CD4-positive, alpha-beta memory T cell (primary cell): ENCODE measurements at places on chromosomes 3 and 15. TPM values are rescaled to one million over a fixed set of nuclear protein-coding genes. Genes with fewer than 3 reads are reported as not detected.

The ADGRG7 gene
- not detected for total RNA-seq

The TM2D3 gene
- total RNA-seq, result 86.3 TPM

The ZIC4 gene
- not detected for total RNA-seq

The RLBP1 gene
- not detected for total RNA-seq

The MORC1 gene
- not detected for total RNA-seq

The CXCR6 gene
- 8.6 TPM for total RNA-seq

The CHRM5 gene
- total RNA-seq, result not detected

The SCAPER gene
- total RNA-seq, result 41.4 TPM

The STOML1 gene
- 10.8 TPM for total RNA-seq

The ABHD17C gene
- total RNA-seq, result 3.8 TPM

The HES1 gene
- not detected for total RNA-seq

The EPHB3 gene
- 0.67 TPM for total RNA-seq

The FBXW12 gene
- not detected for total RNA-seq

GRCh38 chr3:56782906-56783305 lies 18.8 kb downstream of the ARHGEF3 start:
- H3K4me3 ChIP-seq, result peak overlapping the region; percentile 45
- no peak for DNase-seq
- peaks cover 100% of the 10 kb centered on the region for H3K4me1 ChIP-seq
- no peaks in the 10 kb centered on the region for H3K27me3 ChIP-seq
- peaks cover 4% of the 10 kb centered on the region for H3K36me3 ChIP-seq
- peak overlapping the region; percentile 69 for H3K27ac ChIP-seq

DNA sequence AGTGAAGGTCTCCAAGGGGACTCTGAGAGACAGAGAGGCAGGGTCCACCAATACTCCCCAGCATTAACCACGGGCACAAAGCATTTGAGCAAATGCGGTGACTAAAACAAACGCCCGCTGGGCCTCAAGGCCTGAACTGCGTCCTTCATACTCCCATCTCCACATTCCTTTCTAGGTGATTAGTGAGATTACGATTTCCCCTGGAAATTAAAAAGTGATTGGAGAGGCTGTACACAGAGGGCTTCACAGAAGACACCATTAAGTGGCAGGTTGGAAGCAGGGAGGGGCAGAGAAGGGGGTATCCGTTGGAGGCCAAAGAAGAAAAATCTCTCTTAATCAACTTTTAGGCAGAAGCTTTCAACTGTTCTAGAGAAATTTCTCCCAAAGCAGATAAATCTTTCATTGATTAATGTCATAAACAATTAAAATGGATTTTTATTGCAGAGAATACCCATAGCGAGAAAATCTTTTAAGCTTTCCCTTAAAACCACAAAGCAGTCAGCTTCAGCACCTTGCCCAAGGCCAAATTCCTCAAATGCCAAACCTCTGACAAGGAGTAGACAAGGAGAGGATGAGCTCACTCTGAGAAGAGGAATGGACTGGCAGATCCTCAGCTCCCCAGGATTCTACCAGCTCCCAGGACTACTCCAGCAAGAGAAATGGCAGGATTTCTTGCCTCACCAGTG lies 38.2 kb downstream of the MB21D2 start:
- no peak overlapping the region for H3K4me3 ChIP-seq
- DNase-seq, result no peak
- no peaks in the 10 kb centered on the region for H3K27me3 ChIP-seq

DNA sequence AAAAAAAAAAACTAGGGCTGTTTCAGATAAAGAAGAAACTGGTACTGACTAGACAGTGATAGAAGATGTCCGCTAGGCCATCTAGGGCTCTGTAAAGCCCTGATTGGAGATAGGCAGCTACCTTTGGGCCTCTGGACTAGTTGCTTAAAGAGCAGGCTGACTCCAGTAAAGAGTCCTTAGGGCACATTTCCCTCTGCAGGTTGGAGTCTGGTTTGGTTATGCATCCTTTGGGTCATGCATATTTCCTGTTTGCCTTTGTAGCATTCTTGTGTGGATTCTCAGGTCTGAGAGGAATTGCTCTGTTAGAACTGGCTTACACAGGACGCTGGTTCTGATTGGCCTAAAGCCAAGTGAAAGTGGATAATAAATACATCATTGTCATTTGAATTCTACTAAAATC lies 165.5 kb upstream of the LRRN1 start:
- no peaks in the 10 kb centered on the region for H3K27me3 ChIP-seq
- no peak overlapping the region for H3K4me3 ChIP-seq
- no peaks in the 10 kb centered on the region for H3K36me3 ChIP-seq
- no peaks in the 10 kb centered on the region for H3K4me1 ChIP-seq
- H3K27ac ChIP-seq, result no peak overlapping the region

DNA sequence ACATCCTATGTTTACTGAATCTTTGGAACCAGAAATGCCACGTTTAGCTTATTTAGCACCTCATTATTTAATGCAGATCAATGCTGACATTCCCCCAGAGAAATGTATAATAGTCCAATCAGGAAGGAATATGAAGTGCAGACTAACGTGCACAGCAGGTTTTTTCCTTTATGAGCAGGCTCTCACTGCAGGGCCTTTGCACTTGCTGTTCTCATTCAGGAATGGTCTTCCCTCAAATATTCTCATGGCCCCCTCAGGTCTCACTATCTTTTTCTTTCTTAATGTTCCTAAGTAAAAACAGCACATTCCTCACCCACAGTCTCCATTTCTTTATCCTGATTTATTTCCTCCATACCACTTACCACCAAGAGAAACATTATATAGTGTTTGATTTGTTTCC lies 174.6 kb downstream of the FOXP1 start:
- H3K36me3 ChIP-seq, result no peaks in the 10 kb centered on the region
- peaks cover 16% of the 10 kb centered on the region for H3K4me1 ChIP-seq
- no peaks in the 10 kb centered on the region for H3K27me3 ChIP-seq

DNA sequence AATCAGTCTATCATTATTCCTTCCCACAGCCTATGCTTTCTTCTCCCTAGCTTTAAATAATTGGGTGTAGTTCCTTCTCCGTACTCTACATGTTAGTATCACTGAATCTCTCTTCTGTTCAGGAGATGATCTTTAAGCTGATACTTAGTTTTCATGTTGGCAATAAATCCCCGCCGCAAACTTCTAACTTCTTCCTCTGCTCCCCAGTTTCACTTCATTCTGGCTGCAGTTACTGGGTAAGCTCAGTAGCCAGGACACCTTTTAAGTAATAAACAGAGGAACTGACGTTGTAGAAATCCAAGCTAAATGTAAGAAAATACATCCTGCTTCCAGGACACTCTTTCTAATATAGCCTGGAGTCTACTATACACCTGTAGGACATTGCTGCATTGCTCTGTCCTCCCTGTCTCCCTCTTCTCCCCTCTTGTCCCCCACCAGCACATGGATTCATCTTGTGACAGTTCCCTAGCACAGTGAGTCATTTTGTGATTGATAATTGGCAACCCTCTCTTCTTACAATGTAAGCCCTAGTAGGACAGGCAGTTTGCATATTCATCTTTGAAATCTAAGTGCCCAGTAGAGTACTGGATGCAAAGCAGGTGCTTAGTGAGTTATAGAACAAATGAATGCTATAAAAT lies 598.2 kb downstream of the UNC13C start:
- H3K27me3 ChIP-seq, result no peaks in the 10 kb centered on the region
- no peak for DNase-seq
- H3K27ac ChIP-seq, result no peak overlapping the region
- H3K4me1 ChIP-seq, result no peaks in the 10 kb centered on the region
- no peak overlapping the region for H3K4me3 ChIP-seq

DNA sequence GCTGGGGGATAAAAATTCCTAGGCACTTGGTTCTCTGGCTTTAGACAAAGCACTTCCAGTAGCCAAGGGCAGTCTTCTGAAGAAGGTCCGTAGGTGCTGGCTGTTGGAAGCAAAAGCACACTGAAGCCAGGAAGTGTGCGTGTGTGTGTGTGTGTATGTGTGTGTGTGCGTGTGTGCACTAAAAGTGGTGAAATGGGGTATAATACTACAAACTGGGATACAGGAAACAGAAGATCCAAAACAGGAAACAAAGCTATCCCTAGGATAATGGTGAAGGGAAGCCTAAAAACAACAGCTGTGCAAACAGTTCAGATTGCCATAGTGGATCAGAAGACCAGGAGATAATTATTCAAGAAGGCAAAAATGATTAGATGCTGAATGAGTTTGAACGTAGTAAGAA lies 103.4 kb downstream of the IL20RB start:
- H3K36me3 ChIP-seq, result no peaks in the 10 kb centered on the region
- no peak overlapping the region for H3K27ac ChIP-seq
- no peaks in the 10 kb centered on the region for H3K27me3 ChIP-seq
- no peak for DNase-seq
- no peak overlapping the region for H3K4me3 ChIP-seq
- no peaks in the 10 kb centered on the region for H3K4me1 ChIP-seq

- DNase-seq, result no peak
- H3K36me3 ChIP-seq, result no peaks in the 10 kb centered on the region
- no peaks in the 10 kb centered on the region for H3K4me1 ChIP-seq
- H3K4me3 ChIP-seq, result no peak overlapping the region
- no peak overlapping the region for H3K27ac ChIP-seq
These were observed 610.7 kb upstream of the GRM7 start for GRCh38 chr3:6250167-6250566.

DNA sequence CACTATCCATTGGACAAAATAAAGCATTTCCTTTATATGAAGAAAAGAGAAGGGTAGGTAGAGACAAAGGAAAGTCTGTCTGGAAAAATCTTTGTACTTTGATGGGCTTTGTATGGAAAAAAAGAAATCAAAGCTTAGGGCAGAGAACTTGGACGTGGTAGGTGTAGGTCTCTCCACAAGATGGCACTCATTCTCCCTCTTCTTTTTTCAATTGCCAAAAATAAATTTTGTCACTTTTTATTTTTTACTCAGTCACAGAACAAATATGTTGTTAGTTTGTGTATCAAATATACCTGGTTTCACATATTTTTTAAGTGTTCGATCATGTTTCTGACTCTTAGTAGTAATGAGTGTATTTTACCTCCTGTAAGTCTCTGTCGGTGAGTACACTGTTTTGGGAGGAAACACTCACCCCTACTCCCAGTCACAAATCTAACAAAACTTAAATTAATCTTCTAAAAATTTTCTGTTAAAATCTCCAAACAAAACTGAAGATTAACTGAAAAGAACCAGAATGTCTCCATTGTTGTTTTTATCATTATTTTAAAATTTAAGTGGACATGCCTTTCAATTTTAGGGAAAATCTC lies 415.8 kb upstream of the GOLIM4 start:
- no peaks in the 10 kb centered on the region for H3K36me3 ChIP-seq
- no peak overlapping the region for H3K4me3 ChIP-seq
- no peaks in the 10 kb centered on the region for H3K27me3 ChIP-seq
- H3K4me1 ChIP-seq, result no peaks in the 10 kb centered on the region

- peaks cover 7% of the 10 kb centered on the region for H3K4me1 ChIP-seq
- H3K36me3 ChIP-seq, result no peaks in the 10 kb centered on the region
- DNase-seq, result no peak
These were observed 36.6 kb downstream of the LNP1 start for GRCh38 chr3:100437721-100438622.

GRCh38 chr3:132709761-132710160 lies 12.4 kb downstream of the NPHP3 start:
- H3K27me3 ChIP-seq, result no peaks in the 10 kb centered on the region
- H3K27ac ChIP-seq, result no peak overlapping the region
- no peak for DNase-seq
- H3K36me3 ChIP-seq, result peaks cover 27% of the 10 kb centered on the region
- H3K4me1 ChIP-seq, result no peaks in the 10 kb centered on the region

DNA sequence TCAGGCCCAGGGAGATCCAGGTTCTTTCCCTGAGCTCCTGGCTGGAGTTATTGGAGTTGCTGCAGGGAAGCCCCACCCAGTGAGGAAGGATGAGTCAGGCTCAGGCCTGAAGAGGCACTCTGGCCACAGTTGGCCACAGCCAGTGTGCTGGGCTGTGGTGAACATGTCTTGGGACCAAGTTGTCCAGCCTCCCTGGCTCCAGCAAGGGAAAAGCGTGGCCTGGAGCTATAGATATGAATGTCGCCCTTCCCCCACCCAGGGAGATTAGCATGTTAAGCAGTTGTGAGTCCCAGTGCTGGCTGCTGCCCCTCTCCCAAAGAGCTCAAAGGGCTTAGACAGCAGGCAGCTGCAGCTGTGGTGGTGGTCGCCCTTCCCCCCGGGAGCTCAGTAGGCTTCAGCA lies 963.2 kb downstream of the ROBO2 start:
- H3K4me3 ChIP-seq, result no peak overlapping the region
- no peaks in the 10 kb centered on the region for H3K36me3 ChIP-seq
- H3K4me1 ChIP-seq, result no peaks in the 10 kb centered on the region
- no peaks in the 10 kb centered on the region for H3K27me3 ChIP-seq
- no peak for DNase-seq

GRCh38 chr3:48157950-48158376 lies 30.3 kb downstream of the CDC25A start:
- H3K4me1 ChIP-seq, result no peaks in the 10 kb centered on the region
- DNase-seq, result no peak
- H3K36me3 ChIP-seq, result no peaks in the 10 kb centered on the region
- H3K27ac ChIP-seq, result no peak overlapping the region
- H3K27me3 ChIP-seq, result no peaks in the 10 kb centered on the region
- no peak overlapping the region for H3K4me3 ChIP-seq

- H3K27me3 ChIP-seq, result no peaks in the 10 kb centered on the region
- no peaks in the 10 kb centered on the region for H3K36me3 ChIP-seq
- H3K4me1 ChIP-seq, result peaks cover 5% of the 10 kb centered on the region
- H3K4me3 ChIP-seq, result no peak overlapping the region
These were observed 13.6 kb downstream of the RNF13 start for GRCh38 chr3:149826636-149827035.

GRCh38 chr3:18937574-18937973 lies 210.7 kb upstream of the KCNH8 start:
- no peaks in the 10 kb centered on the region for H3K4me1 ChIP-seq
- H3K27ac ChIP-seq, result no peak overlapping the region
- H3K4me3 ChIP-seq, result no peak overlapping the region
- H3K36me3 ChIP-seq, result no peaks in the 10 kb centered on the region

DNA sequence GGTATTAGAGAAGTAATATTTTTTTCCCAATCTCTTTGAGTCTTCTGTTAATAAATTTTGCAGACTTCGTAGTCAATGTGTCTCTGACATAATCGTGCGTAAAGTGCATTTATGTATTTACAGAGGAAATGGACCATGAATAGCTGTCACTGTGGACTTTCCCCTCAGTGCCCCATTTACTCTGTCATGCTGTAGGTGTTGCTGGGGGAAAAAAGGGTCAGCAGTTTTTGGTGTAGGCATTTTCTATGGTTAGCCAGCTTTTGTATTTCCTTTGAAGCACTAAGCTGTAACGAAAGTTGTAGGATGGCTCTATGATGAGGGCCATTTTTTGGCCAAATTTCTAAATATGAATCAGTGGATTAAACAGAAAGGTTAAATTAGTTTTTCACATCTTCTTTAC lies 598.4 kb downstream of the FGF12 start:
- no peaks in the 10 kb centered on the region for H3K36me3 ChIP-seq
- no peaks in the 10 kb centered on the region for H3K4me1 ChIP-seq
- no peak for DNase-seq
- H3K27me3 ChIP-seq, result no peaks in the 10 kb centered on the region
- H3K4me3 ChIP-seq, result no peak overlapping the region

GRCh38 chr3:17183951-17184550 lies 299.3 kb downstream of the PLCL2 start:
- DNase-seq, result no peak
- H3K36me3 ChIP-seq, result no peaks in the 10 kb centered on the region
- no peaks in the 10 kb centered on the region for H3K27me3 ChIP-seq
- no peak overlapping the region for H3K4me3 ChIP-seq

GRCh38 chr3:1910322-1910721 lies 188.3 kb upstream of the CNTN4 start:
- no peaks in the 10 kb centered on the region for H3K4me1 ChIP-seq
- H3K27me3 ChIP-seq, result no peaks in the 10 kb centered on the region
- no peak overlapping the region for H3K27ac ChIP-seq
- no peak overlapping the region for H3K4me3 ChIP-seq

GRCh38 chr3:151789853-151790463 lies 24.0 kb upstream of the AADAC start:
- H3K27ac ChIP-seq, result no peak overlapping the region
- H3K36me3 ChIP-seq, result no peaks in the 10 kb centered on the region
- H3K4me1 ChIP-seq, result no peaks in the 10 kb centered on the region

- no peak for DNase-seq
- no peak overlapping the region for H3K4me3 ChIP-seq
- no peaks in the 10 kb centered on the region for H3K36me3 ChIP-seq
- H3K27ac ChIP-seq, result no peak overlapping the region
These were observed 4.1 kb upstream of the SKOR1 start for GRCh38 chr15:67820992-67821783.
